ENCODE measurements at places on chromosomes 7 and 10. TPM values are rescaled to one million over a fixed set of nuclear protein-coding genes. Genes with fewer than 3 reads are reported as not detected.

DNA sequence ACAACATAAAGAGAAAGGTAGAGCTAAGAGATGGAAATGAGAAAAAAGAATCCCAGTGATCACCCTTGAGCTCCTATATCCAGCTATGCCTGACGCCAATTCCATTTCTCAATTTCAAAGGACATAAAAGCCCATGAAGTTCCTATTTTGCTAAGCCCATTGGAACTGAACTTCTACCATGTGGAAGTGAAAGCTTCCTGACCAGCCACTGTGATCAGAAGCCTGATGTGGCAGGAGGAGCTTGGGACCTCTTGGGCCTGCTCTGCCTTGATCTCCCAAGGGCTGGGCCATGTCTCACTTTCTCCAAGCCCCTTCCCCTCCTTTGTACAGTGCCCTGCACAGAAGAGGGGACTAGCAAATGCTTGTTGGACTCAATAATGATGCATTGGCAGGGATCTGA lies 52.7 kb downstream of the PRLHR start:
- no peak for DNase-seq

The ERVW-1 gene
- total RNA-seq, result not detected

GRCh38 chr10:49512121-49512809 lies 26.7 kb downstream of the ERCC6 start:
- no peak for DNase-seq

DNA sequence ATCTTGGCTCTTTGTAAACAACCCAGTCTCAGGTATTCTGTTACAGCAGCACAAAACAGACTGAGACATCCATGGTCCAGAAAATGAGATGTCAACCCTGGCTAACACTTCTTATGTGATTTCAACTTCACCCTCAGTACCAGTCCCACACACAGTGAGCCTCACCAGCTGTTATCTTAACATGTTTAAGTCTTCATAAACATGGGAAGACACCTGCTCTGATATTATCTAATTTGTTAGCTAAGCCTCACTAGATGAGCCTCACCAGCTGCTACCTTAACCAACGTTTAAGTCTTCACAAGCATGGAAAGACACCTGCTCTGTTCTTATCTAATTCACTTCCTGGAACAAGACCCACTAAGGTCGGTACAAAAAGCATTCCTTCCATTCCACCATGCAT lies 130.8 kb downstream of the CALN1 start:
- DNase-seq, result no peak

The IL2RA gene
- not detected for total RNA-seq

The PNLIPRP2 gene
- not detected for total RNA-seq

GRCh38 chr7:146741911-146742310 lies 625.3 kb downstream of the CNTNAP2 start:
- DNase-seq, result no peak

GRCh38 chr10:50336140-50336539 lies 84.8 kb upstream of the ASAH2 start:
- no peak for DNase-seq

DNA sequence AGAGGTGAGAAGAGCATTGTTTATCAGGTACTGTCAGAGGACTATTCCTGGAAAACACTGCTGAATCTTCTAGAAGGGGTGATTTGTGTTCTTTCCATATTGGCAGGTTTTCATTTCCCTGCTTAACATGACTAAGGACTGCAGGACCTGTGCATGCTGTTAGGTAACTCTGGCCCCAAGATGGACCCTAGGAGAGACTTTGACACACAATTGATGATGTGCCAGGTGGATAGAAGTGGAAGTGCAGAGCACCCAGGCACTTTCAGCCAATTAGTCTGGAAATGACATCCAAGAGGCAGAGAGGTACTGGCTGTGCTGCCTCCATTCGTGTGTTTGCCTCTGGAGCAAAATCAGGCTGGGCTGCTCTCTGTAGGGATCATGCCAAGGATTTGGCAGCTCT lies 496.3 kb upstream of the GALNT17 start:
- DNase-seq, result no peak

DNA sequence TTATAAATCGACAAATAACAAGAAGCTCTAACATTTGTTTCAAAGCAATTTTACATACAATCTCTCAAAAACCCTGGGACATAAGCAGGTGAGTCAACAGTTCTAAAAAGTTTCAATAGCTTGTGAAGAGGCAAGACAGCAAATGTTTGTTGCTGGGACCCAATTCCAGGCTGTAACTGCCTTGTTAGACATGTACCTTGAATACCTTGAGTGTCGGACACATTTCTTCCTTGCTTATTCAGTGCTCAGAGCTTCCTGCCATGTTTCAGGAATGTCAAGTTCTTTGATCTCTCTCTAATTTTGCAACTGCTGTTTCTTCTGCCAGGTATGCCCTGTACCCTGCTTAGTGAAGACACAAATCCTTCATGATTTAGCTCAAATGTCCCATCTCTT lies 5.1 kb downstream of the CH25H start:
- DNase-seq, result no peak

The MLXIPL gene
- 21.9 TPM for total RNA-seq

The LIPF gene
- total RNA-seq, result not detected

The MMD2 gene
- total RNA-seq, result not detected

DNA sequence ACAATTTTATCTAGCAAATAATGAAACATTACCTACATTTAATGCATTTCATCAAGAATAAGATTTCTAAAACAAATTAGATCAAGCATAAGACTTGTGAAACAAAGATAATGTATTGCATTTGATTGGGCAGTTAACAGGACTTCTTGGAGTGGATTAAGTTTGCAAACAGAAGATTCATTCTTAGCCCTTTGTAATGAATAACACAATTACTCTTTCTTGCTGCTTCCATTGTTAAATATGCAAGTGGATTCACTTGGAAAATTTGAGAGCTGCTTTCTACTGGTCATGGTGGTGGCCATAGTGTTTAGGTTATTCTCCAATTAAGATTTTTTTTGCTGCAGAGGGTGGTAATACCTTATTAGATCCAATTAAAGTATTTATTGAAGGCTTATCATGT lies 6.0 kb downstream of the PPP1R9A start:
- no peak for DNase-seq

- no peak for DNase-seq
Measured at GRCh38 chr10:74794531-74794930, 31.9 kb upstream of the KAT6B start.

DNA sequence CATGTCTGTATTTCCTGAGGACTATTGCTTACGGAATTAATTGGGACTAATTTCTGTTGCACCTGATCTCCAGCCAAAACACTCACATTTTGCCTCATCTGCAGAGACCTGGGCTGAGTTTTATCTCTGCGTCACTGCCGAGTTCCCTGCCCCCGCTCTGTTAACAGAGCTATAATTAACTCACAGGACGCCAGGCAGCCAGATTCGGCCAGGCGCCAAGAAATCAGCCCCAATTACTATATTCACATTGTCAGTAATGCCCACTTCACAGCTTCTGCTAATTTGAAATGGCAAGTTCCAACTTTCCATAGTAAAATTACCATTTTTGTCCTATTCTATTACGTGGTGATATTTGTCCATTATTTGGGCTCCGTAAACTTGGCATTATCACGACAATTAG lies 130.5 kb downstream of the CUX1 start:
- peak; percentile 33 for DNase-seq

The CALHM3 gene
- total RNA-seq, result not detected

- no peak for DNase-seq
Measured at GRCh38 chr10:130401860-130402765, 265.9 kb downstream of the GLRX3 start.

DNA sequence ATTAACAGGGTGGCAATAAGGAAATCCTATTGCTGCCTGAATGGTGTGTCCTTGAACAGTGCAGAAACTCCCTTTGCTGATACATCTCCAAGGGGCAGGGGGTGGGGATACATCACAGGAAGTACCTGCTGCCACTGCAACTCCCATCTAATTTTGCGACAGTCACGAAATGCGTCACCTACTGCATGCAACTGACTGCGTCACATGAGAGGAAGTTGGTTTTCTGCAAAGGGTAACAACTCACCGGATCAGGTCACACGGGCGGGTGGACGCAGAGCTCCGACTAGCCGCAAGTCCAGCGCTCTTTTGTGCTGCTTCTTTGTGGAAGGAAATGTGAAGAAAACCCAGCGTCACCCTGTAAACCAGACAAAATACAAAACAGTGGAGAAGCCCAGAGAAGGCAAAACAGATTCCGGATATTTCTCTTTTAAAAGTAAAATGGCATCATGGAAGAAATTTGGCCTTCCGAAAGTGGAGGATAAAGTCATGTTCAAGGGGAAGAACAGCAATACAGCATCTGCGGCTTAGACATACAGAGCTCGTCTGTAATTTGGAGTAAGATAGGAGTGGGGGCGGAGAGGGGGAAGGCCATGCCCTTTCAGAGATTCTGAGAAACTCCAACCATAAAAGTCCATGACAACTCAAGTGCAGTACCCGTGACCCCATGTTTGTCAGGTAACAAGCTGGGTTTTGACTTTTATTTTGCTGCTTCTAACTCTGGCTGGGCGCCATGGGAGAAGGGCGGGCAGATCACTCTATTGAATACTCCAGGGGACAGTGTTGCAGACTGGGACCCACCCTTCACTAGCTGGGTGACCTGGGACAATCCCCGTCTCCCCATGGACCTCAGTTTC lies 32.3 kb upstream of the PLEKHS1 start:
- DNase-seq, result peak; percentile 89

DNA sequence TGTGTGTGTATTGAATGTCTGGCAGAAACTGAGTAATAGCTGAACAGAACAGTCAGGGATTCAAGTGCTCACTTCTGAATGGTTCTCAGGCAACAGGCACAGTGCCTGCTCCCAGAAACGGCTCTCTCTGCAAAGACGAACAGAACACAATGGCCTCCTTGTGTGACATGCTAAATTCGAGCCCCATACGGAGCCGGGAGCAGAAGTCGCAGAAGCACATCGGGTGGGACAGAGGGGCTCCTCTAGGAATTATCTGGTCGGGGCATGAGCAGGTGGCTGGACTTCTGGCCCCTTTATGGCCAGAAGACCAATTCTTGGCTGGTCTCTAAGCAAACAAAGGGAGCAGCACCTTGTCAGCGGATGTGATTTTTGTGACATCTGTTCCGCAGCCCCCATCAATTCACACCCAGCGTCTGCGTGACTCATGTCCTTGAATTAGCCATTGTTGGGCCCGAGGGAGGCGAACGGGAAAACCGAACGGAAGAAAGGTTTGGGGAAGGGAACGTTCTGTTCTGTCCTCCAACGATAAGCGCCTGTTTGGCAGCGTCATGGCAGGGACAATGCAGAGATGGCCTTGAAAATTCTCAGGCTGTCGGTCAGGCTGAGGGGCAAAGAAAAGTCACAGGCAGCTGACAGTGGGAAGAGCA lies 47.3 kb upstream of the NPTX2 start:
- DNase-seq, result peak; percentile 9

DNA sequence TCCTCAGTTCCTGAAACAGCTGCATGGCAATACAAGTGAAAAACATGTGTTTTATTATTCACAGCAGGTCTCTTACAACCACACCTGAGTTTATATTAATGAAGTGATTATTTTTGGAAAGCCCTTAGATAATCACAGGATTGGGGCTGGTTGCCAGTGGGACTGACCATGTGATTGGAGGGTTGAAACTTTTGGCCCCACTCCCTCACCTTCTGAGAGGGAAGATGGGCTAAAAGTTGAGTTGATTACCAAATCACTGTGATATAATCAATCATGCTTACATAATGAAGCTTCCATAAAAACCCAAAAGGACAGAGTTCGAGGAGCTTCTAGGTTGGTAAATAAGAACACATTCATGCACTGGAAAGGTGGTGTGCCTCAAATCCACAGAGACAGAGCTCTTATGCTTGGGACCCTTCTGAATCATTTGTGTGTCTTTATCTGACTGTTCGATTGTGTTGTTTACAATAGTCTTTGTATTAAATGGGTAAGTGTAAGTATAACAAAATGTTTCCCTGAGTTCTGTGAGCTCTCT lies 393.9 kb downstream of the RPS24 start:
- DNase-seq, result no peak

DNA sequence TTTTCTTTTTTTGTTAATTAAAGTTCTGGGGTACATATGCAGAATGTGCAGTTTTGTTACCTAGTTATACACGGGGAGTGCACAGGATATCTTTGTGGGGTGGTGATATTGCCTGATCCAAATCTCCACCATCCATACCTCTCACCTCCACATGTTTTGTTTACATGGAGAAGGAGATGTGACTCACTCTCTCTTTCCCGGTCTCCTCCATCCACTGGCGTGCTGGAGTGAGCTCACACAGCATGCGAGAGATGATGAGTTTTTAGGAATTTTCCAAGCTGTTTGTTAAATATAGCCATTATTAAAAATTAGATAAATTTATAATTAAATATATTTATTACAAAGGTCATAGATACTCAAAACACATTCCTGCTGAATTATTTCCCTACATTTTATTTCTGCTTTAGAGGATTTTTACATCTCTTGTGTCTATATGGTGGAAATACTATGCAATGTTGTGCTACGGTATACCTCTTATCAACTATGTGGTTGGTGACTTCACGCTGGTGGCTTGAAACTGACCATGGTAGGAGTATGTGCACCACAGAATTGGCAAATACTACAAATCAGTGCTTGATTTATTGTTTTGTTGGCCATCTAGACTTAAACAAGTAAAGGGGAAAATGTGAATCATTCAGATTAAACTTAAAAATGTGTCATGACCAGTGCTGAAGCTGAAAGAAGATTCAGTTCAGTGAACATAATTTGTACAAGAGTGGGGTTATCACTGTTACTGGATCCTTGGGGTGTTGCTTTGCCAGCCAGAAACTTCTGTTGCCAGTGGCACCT lies 107.9 kb upstream of the FAM180A start:
- DNase-seq, result no peak

- DNase-seq, result no peak
Measured at GRCh38 chr7:22251281-22251680, 105.7 kb downstream of the RAPGEF5 start.

- DNase-seq, result no peak
Measured at GRCh38 chr7:155194382-155195140, 103.1 kb upstream of the INSIG1 start.

The AS3MT gene
- total RNA-seq, result 3.4 TPM

- DNase-seq, result no peak
Measured at GRCh38 chr7:111086532-111086931, 4.4 kb upstream of the LRRN3 start.

The CDC14C gene
- total RNA-seq, result not detected

The MET gene
- total RNA-seq, result 22.9 TPM

The AP4M1 gene
- 16.5 TPM for total RNA-seq

- DNase-seq, result no peak
Measured at GRCh38 chr7:4460597-4460996, 221.5 kb upstream of the FOXK1 start.

The CTAGE6 gene
- not detected for total RNA-seq

GRCh38 chr7:112362731-112363131 lies 87.5 kb upstream of the IFRD1 start:
- DNase-seq, result no peak
